A172 (cell line): ENCODE measurements at places on chromosomes 6 and 20. TPM values are rescaled to one million over a fixed set of nuclear protein-coding genes. Genes with fewer than 3 reads are reported as not detected.

DNA sequence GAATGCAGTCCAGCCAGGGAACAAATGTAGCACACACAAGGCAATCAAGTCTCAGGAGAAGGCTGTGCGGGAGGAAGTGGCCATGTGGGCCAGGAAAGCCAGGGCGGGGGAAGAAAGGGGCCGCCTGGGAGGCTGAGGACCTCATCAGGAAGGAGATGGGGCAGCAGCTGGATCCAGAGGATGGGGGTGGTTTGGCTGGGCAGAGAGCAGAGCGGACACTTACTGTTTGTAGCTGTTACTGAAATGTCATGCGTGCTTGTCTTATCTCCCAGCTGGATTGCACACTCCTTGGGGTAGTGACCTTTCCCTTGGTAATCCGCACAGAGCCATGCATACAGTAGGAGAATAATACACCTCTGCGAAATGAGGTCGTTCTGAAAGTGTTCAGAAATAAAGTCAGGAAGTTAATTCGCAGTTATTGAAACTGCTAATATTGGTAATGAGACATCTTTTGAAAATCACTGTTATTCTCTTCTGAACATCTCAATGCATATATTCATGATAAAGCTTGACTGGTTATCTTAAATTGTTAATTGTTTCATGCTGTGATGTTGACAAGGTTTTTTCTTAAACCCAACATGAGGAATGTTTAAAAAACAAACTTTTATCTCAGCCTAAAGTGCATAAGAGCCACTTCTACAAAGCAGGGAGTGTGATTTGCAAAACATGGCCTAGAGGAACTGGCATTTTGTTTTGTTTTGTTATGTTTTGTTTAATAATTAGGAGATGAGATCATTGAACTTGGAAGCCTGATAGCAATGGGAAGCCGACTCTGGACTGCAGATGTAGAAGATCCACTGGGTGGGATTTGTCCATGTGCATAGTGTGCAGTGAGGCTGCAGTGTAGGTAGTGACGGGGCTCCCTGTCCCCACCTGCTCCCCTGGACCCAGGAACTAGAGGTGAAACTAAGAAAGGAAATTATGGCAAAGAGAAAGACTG lies 18.0 kb upstream of the MAP3K4 start:
- no peak for DNase-seq

DNA sequence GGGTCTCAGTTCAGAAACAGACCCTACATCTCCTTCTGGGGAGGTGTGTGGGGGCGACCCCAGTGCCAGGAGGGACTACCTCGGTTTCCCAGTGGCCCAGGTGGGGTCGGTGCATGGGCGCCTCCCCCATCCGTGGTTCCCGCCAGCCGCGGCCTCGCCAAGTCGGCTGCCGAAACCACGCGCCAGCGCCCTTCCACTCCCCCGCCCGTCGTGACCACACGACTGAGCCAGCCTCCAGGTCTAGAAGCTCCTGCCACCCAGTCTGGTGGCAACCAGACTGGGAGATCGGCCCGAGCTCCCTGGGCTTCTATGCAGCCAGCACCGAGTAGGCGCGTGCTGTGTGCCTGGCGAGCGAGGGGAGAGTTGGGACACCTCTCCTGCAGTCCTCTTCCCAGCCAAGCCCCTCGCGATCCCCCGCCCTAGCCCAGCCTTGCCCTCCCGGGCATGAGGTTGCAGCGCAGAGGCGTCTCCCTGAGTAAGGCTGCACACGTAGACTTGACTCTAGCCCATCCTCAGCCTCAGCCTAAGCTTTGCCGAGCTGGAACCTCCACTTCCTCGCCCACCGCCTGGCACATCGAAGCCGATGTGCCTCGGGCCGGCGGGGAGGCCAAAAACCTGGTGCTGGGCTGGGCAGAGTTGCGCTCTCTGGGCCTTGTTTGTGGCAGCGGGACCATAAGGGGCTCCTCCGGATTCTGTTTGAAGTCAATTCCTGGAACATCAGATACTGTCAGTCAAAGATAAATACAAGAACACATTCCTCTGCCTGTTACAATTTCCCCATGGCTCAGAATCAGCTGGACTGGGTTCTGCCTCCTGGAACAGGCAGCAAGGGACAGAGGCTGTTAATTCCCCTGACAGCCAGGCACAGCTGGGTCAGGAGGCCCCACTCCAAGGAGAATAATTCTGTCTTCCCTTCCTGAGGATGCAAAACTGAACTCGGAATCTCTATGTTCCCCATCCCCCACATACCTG lies 1.5 kb upstream of the CPNE5 start:
- no peak for DNase-seq

GRCh38 chr6:161407115-161407514 lies 133.3 kb upstream of the AGPAT4 start:
- DNase-seq: no peak

- no peak for DNase-seq
Observed at GRCh38 chr20:24779946-24780345, 169.1 kb upstream of the CST7 start.

DNA sequence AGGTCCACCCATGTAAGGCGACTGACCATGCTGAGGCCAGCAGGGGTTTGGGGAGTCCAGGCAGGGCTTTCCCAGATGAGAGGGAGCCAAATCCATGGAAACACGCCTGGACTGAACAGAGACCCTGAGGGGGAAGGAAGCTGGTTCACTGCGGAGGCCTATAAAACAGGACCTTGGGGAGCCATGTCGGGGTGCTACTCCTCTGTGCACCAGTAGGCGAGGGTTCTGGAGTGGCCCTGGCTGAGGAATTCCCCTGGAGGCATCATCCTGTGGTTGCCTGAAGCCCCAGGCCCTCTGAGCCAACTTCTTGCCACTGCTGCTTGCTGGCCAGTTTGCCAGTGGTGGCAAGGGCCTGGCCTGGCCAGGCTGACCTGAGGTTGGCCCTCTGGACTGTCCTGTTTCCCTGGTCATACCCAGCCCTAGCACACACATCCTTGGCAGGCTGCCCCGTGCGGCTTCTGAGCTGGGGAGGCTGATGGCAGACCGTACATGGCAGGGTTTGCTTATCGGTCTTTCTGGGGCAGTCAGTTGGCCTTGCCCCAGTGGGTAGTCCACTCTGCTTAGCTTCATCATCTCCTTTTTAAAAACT lies 2.2 kb upstream of the LRRN4 start:
- no peak for DNase-seq

DNA sequence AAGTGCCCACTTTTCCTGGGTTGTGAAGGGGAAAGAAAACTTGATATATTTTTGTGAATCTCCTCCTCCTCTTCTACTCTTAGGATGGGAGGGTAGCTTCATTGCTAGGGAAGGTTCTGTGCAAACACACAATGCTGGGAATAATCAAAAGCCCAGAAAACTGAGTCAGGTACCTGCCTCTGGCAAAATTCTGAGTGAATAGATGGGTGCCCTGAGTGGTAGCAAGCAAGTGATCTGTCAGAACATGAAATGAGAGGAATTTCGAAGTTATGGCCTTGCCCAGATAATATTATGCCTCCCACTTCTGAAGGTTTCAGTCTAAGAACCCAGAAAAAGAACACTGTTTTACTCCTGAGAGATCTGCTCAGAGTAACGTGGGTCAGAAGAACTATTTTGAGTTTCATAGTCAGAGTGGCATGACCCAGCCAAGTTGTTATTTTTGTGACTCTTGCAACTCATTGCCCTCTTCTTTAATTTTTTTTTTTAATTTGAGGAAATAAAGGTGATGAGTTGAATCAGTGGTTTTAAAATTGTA lies 158.3 kb downstream of the BMP2 start:
- DNase-seq: no peak

- no peak for DNase-seq
Observed at GRCh38 chr6:89559487-89559886, 79.1 kb downstream of the LYRM2 start.

DNA sequence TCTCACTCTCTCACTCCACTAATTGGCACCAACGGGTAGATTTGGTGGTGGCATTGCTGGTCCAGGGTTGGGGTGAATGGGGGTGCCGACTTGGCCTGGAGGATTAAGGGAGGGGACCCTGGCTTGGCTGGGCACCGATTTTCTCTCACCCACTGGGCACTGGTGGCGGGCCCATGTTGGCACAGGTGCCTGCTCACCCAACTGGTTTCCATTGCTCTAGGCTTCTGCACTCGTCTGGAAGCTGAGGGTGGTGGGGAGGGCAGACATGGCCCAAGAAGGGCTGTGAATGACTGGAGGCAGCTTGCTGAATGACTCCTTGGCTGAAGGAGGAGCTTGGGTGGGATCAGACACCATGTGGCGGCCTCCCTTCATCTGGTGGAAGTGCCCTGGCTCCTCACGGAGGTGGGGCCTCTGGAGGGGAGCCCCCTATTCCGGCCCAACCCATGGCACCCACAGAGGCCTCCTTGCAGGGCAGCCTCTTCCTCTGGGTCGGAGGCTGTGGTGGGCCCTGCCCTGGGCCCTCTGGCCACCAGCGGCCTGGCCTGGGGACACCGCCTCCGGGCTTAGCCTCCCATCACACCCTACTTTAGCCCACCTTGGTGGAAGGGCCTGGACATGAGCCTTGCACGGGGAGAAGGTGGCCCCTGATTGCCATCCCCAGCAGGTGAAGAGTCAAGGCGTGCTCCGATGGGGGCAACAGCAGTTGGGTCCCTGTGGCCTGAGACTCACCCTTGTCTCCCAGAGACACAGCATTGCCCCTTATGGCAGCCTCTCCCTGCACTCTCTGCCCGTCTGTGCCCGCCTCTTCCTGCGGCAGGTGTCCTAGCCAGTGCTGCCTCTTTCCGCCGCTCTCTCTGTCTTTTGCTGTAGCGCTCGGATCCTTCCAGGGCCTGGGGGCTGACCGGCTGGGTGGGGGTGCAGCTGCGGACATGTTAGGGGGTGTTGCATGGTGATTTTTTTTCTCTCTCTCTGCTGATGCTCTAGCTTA lies 11.2 kb downstream of the VEGFA start:
- no peak for DNase-seq

- DNase-seq: peak; percentile 10
Observed at GRCh38 chr6:53410508-53411258, 61.9 kb upstream of the ELOVL5 start.

GRCh38 chr6:105616521-105616920 lies 213.6 kb upstream of the PREP start:
- DNase-seq: no peak

GRCh38 chr20:35578469-35578868 lies 36.6 kb downstream of the ERGIC3 start:
- DNase-seq: no peak

DNA sequence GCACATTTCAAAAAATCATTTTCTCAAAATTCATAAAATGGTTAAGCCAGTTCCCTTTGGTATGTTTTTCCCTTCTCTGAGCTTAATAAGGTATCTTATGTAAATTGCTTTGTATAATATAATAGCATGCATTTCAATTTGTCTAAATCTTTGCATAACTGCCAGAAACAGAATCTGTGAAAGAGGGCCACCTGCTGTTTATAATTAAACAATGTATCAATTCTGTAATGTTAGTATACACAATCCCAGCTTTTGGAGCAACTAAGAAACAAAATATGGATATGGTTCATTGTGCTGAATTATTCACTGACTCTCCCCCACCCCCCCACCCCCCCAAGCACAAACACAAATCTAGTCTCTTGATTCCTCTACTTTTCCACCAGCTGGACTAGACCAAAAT lies 54.8 kb downstream of the GPX5 start:
- DNase-seq: no peak

DNA sequence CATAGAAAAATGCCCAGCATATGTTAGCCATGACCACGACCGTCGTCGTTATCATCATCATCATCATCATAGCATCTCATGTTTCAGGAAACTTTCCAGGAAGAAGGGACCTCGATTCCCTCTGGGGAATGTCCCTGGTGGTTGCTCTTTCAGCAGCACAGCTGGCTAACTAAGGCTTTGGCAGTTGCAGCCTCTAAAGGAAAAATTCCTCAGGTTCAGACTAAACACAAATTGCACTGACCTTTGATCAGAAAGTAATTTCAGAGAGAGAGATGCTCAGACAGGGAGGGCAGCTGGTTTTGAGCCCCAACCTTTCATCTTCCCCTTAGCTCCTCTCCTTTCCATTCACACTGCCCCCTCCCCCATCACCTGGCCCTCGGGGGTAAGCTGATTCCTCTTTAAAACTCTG lies 5.6 kb upstream of the CFB start:
- DNase-seq: peak; percentile 52

- DNase-seq: no peak
Observed at GRCh38 chr6:132344811-132345210, 56.5 kb downstream of the MOXD1 start.

GRCh38 chr6:119112812-119113530 lies 34.5 kb upstream of the FAM184A start:
- DNase-seq: no peak

DNA sequence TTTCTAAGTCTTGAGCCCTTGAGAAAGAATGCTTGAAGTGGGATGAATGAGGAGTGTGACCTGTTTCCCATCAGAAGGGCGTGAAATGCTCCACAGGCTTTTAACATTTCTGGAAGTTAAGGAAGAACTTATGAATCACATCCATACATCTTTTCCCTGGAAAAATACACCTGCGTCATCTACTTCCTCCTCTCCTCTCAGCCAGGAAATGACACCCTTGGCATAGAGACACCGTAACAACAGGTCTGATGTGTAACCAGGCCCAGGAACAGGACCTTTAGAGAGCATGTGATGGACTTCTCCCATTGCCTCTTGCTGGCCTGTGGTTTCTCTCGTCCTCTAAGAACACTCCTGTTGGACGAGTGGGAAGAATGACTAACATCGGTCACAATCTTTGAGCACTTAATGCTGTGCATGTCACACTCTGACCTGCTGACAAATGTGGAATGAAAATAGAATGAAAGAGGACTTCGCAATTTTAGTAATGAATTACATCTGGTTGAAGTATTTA lies 28.5 kb upstream of the CITED2 start:
- DNase-seq: peak; percentile 92

- DNase-seq: no peak
Observed at GRCh38 chr6:3607599-3607998, 143.9 kb downstream of the PXDC1 start.

GRCh38 chr6:15698471-15698870 lies 35.6 kb upstream of the DTNBP1 start:
- DNase-seq: no peak

GRCh38 chr20:40630713-40631112 lies 58.3 kb downstream of the MAFB start:
- DNase-seq: no peak

- DNase-seq: no peak
Observed at GRCh38 chr20:10520528-10520927, 85.4 kb downstream of the SLX4IP start.

DNA sequence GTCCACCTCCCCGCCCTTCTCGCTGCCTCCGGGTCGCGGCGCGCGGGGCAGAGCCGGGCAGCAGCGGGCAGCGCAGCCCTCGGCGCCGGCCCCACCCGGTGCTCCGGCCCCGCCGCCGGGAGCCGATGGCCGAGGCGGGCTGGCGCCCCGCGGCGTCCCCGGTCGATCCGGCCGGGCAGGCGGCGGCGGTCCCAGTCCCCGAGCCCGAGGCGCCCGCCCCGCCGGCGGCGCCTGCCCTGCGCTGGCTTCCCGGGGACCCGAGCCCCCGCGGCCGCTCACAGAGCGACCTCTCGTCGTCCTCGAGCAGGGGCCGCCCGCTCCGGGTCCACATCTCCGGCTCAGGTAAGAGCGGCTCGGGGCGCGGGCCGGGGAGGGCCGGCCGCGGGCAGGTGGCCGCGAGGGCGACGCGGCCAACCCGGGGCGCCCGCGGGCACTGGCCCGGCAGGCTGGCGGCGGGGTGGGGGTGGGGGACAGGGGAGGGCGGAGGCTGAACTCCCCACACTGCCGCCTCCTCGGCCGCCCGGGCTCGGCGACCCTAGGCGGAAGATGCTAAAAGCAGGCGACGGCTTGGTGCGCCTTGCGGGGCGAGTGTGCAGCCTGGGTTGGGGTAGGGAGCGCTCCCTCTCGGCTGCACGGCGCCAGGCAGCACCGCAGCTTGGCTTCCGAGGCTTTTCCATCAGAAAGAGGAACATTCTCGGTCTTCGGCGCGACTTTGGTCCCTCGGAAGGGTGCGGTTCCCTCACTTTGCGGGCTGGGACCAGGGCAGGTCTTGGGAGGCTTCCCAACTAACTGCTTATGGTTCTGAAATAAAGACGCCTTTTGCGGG lies 25.6 kb upstream of the FUCA2 start:
- DNase-seq: peak; percentile 34

The BMP2 gene
- not detected in 2 replicates for total RNA-seq

The KCNB1 gene
- 0.31 and 0.41 TPM in 2 replicates for total RNA-seq
